Muscle of leg (tissue), 16 donors: ENCODE measurements at places on chromosomes 5 and 9. TPM values are rescaled to one million over a fixed set of nuclear protein-coding genes. Genes with fewer than 3 reads are reported as not detected.
A peak's percentile ranks its signal among the peaks of the same experiment; 100 is the strongest.

DNA sequence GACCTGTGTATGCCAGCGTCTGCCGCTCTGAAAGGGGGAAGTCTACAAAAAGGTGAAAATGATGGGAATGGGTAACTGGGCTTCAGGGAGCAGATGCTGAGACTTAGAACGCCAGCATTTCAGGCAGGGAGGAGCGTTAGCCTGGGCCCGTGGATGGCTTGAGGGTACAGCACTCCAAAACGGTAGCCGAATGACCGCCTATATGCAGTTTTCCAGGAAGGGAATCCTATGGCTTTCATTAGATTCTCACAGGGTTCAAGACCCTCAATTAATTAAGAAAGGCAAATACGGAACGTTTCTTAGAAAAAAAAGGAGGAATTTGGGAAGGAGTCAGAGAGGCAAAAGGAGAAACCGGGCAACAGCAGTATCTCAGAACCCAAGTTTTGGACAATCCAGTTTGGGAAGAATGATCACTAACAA, 639 bp downstream of the AMACR start:
- DNase-seq, result peak; percentile 53

DNA sequence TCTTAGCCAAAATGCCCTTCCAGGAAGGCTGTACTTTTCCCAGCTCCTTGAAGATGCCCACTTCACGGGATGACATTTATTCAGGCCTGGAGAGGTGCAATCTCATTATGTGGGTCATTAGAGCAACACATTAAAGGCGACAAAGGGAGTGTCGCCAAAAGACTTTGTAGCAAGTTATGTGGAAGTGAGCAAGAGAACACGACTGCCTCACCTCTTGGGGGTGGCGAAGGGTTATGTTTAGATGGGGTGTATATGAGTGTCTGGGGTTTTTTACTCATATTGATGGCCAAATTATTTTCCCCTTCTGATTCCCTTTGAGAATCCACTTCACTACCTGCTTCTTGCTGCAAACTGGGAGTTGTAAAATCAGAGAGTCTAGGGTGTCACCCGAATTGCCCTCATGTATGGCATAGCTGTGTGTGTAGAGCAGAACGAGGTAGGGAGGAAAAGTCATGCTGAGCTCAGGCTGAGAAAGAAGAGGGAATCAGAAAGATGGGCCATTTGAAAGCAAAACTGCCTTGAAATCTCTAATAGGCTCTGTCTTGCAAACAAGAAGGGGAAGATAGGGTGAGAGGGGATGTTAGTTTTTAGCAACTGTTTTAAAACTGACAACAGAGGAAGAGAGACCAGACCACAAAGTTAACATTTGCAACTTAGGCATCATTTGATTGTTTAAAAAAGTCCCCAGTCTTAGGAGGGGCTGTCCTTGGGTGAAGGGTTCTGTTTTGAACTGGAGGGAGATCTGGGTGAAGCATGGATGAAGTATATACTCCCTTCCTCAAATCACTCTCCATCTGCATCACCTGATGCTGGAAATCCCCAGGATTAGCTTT, 97.1 kb upstream of the IL12B start:
- no peak for DNase-seq

GRCh38 chr5:20056933-20057332, 68.9 kb upstream of the CDH18 start:
- no peak for DNase-seq

- no peak for DNase-seq
These were observed 17.0 kb downstream of the BICD2 start for GRCh38 chr9:92747459-92748232.

- no peak for DNase-seq
These were observed 195.0 kb downstream of the KIAA0825 start for GRCh38 chr5:94423411-94423810.

- DNase-seq, result no peak
These were observed 75.6 kb downstream of the LRSAM1 start for GRCh38 chr9:127526655-127527559.

GRCh38 chr5:67182301-67182790, 14.3 kb downstream of the CD180 start:
- peak; percentile 73 for DNase-seq

GRCh38 chr9:34252670-34253459, 74.0 kb downstream of the UBAP1 start:
- peak; percentile 67 for DNase-seq

GRCh38 chr5:173172166-173172565, 27.8 kb downstream of the BNIP1 start:
- no peak for DNase-seq

- DNase-seq, result peak; percentile 23
These were observed 163.2 kb upstream of the ADAMTS16 start for GRCh38 chr5:4976902-4977301.

DNA sequence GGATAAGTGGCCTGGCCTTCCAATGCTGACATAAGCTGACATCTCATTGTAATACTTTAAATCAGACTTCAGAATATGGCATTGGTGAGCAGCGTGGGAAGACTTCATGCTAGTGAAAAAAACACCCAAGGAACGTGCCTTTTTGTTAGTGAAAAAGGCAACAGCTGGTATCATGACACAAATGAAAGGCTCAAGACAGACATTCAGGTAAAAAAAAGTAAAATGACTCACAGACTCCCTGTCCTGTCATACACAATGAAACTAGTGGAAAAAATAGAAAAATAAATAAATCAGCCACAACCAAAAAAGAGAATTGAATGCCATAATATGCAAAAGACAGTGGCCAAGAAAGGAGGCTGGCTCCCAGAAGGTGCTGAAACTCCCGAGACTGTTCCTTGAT, 24.4 kb upstream of the PPP1R2B start:
- DNase-seq, result no peak

DNA sequence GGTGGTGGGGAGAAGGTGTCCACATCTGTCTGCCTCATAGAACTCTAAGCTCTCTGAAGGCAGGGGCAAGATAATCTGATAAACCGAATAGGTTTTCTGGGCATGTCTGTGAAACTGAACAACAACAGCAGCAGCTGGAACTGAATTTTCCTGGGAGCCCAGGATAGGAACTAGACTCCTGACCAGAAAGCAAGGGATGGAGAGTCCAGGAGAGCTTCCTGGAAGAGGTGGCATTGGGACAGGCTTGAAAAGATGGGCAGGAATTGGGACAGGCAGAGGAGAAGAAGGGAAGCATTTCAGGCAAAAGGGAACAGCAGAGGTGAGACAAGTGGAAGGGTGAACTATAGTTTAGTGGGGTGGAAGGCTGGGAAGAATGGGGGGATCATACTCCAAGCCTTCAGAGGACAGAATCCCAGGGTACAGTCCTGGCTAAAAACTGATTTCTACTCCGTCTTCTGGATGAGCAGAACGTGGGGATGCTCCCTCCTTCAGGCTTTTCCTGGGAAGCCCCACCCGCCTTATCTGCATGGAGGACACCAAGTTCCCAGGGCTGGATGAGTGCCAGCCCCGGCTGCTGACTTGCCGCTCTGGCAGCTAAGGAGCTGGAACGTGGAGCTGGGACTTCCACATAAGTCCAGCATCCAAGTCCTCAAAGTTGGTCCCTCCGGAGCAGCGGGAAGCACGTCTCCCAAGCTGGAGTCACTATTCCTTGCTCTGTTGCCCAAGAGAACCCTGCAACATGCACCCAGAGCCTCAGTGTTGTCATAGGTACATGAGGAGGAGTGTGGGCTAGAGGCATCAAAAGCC, 13.9 kb upstream of the KIF12 start:
- peak; percentile 87 for DNase-seq

Gene SPINK5
- polyA plus RNA-seq, result not detected

Gene CCNI2
- 2.3 TPM for polyA plus RNA-seq

Gene NR5A1
- polyA plus RNA-seq, result not detected

Gene CARD9
- 1.7 TPM for polyA plus RNA-seq

Gene C9
- 0.40 TPM for polyA plus RNA-seq

Gene SLC46A2
- polyA plus RNA-seq, result 0.15 TPM

Gene PCDHGA5
- 2.8 TPM for polyA plus RNA-seq

Gene SH3GL2
- 0.25 TPM for polyA plus RNA-seq

Gene PTGER4
- 4.3 TPM for polyA plus RNA-seq
